ENCODE measurements at places on chromosomes 1 and 21.

- DNase-seq: no peak
Observed at GRCh38 chr1:43541721-43542401, 11.2 kb downstream of the PTPRF start.

DNA sequence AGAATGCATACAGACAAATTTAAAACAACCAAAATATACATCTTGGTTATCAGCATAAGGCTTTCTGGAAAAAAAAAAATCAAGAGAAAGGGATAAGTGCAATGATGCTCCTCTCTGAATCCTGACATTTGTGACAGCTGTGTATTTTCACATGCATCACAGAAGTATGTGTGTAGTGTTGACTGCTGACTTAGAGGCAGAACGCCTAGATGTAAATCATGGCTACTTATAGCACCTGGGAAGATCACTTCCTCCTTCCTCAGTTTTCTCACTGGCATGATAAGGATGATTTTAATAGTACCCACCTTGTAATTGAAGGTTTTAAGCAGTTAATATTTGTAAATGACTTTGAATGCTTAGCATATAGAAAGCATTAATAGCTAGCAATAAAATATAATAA, 112.5 kb downstream of the MRPL39 start:
- no peak for DNase-seq

DNA sequence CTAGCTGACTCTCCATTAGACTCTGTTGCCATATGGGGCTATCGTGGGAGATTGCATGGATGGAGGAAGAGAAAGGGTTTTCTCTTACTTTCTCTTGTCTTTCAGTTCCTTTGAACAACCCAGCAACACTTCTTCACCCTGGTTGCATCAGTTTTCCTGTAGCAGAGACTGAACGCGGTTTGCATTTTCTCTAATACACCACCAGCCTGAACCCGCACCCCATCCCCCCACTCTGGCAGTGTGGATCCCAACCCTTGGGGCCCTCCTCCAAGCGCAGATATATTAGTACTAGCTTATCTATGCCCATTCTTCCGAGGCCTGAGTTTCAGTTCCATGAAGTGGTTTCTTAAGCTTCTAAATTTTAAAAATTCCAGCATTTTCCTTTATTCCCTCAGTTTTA, 12.6 kb downstream of the DR1 start:
- DNase-seq: no peak

DNA sequence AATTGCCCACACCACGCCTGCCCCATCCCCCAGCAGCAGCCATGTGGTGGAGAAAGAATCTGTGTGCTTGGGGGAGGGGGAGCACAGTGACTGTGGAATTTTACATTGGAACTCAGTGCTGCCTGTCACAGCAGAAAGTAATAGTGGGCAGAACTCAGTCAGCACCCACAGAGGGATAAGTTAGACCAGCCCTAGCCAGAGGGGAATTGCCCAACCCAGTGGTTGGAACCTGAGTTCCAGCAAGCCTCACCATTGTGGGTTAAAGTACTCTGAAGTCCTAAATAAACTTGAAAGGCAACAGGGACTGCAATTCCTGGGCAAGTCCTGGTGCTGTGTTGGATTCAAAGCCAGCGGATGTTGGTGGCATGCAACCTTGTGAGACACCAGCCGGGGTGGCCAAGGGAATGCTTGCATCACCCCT, 88.8 kb downstream of the MRPL39 start:
- no peak for DNase-seq

- DNase-seq: no peak
Observed at GRCh38 chr1:18511149-18511873, 30.6 kb downstream of the KLHDC7A start.

DNA sequence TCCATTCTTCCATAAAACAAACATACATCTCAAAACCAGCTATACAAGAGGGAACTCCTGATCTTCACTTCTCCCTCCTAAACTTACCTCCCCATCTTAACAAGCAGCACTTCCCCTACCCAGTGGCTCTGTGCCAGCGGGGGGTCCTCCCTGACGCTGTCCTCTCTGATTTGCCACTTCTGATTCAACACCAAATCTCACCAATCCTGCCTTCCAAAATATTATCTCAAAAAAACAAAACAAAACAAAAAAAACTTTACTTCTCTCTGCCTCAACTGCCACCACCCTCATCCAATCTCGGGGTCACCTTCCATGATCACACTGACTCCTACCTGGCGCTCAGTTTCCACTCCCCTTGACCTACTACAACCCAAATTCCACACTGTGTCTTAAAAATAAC, 72.8 kb downstream of the SLC45A1 start:
- DNase-seq: no peak

DNA sequence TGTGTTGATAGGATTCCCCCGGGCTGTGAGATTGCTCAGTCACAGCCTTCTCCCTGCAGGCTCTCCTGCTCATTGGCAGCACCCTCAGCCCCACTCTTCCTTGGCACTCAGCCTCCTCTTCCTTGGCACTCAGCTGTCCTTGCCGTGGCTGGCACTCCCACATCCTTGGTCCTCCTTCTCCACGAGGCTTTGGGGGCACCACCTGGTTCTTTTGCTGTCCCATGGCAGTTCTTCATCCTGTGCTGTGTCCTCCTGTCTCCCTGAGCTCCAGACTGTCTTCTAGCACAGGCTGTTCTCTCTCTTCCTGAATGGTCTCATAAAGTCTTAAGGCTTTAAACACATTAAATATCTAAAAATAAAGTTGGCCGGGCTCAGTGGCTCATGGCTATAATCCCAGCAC, 27.0 kb downstream of the PKNOX1 start:
- no peak for DNase-seq

DNA sequence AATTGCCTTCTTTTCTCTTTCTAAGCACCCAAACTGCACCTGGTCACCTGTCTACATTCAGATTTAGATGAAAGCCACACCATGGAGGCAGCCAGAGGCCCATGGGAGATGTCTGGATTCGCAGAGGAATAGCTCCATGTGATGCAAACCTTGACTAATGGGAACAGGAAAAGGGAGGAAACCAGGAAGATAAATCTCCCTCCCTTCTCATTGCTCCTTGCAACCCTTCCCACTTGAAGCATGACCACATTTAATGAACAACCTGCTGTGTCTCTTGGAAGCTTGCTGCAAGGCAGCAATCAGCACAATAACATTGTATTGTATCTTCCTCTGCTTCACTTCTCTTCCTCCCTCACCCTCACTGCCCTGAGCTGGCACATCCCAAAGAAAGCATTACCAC, 42.6 kb upstream of the KLF17 start:
- DNase-seq: no peak

GRCh38 chr1:99546432-99547416, 99.2 kb upstream of the PALMD start:
- DNase-seq: no peak

- no peak for DNase-seq
Observed at GRCh38 chr1:115910231-115910630, 66.1 kb upstream of the SLC22A15 start.

DNA sequence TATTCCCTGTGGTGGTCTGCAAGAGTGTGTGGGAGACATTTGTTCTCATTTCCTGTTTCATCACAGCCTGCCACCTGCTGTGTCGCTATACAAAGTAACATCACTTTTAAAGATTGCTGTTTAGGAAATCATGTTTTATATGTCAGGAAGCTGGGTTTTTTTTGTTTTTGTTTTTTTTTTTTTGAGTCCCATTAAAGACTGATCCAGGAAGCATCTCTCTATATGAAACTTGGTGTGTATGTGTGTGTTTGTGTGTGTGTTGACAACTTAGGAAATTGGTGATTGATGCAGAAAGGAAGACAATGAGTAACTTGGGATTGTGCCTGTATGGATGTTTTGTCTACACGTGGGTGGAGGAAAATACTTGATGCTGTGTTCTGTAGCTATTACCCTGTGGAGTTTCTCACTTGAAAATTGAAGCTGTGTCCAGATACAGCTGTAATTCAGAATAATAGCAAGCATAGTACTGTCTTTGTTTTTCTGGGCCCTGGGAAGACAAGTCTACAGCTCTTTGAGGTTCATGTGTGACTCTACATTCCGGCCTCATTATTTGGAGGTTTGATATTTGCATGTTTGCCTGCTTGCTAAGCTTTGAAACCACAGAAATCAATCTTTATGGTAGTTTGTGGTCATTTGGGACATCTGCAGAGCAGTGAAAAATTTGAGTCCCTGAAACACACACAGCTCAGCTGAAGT, 47.9 kb downstream of the LAMC1 start:
- no peak for DNase-seq

GRCh38 chr1:206723805-206724472, 39.2 kb downstream of the MAPKAPK2 start:
- DNase-seq: no peak

DNA sequence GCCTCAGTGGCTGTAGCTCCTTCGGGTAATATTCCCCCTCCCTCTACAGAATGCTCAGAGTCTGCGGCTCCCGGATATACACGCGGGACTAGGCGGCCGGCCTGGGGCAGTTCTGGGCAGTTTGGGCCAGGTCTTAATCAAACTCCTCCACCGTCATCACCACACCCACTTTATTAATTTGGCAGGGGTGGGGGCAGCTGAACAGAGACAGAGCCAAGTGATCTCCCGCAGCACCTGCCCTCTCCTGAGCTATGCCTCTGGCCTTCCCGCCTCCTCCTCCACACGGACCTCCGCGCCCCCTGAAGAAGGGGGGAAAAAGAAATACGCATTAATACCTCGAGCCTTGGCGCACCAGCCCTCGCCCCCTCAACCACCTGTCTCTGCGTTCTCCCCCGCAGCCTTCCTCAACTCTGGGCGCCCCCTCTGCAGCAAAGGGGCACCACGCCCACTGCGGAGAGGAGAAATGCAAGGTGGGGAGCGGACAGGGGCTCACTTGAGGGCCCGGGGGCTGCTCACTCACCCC, 42.6 kb downstream of the CD34 start:
- peak; percentile 19 for DNase-seq

DNA sequence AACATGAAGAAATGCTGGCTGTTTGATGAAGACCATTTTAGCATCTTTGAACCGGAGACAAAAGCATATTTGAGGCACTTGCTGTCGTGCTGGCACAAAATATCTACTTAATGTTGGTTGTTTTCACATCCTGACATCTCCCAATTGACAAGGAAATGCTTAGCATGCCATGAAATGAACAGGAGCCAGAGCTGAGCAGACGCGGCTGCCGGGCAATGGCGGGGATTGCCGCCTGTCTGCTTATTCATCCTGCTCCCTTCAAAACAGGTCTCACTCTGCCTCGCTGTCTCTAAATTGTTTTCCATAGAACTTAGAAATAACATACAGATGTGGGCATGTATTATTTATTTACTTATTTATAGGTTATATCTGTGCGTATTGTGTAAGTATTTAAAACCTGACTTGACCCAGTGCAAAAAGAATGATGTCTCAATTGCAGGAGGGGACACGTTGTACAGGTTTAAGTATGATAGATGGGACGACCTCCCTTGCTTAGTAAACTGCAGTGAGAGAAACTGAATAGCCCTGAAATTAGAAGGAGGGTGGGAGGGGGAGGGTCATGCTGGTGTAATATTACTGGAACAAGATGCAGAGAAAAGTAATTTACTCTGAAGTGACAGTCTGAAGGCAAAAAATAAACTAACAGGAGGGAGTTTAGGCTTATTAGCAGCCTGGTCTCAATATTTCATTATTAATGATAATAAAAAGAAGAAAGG, 590.4 kb upstream of the PLXNA2 start:
- no peak for DNase-seq

- no peak for DNase-seq
Observed at GRCh38 chr21:41677671-41678015, 89.2 kb downstream of the RIPK4 start.

- DNase-seq: no peak
Observed at GRCh38 chr1:90411185-90411584, 305.9 kb downstream of the BARHL2 start.

- no peak for DNase-seq
Observed at GRCh38 chr1:62800281-62800680, 16.3 kb downstream of the ATG4C start.

- no peak for DNase-seq
Observed at GRCh38 chr21:38057626-38058025, 141.4 kb upstream of the KCNJ6 start.

DNA sequence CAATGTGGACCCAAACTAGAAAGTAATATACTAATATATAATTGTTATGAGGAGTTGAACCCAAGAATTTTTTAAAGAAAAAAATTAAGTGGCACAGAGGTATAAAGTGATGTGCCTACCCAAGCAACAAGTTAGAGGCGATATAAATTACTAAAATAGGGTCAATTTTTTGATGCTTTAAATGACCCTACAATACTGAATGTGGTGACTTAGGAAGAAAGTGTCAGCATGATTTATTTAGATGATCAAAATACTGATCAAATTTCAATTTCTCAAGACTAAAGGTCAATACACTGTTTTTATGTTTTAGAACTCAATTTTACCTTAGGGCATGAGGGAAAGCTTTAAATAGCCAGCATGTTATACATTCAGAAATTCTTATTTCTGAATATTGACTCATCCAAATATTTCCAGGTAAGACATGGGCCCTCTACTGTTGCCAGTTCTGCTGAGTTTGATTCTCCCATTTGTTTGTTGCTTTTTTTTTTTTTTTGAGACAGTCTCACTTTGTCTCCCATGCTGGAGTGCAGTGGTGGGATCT, 20.1 kb downstream of the SCAF4 start:
- no peak for DNase-seq

- DNase-seq: no peak
Observed at GRCh38 chr1:172138634-172139033, 281.9 kb upstream of the C1orf105 start.

DNA sequence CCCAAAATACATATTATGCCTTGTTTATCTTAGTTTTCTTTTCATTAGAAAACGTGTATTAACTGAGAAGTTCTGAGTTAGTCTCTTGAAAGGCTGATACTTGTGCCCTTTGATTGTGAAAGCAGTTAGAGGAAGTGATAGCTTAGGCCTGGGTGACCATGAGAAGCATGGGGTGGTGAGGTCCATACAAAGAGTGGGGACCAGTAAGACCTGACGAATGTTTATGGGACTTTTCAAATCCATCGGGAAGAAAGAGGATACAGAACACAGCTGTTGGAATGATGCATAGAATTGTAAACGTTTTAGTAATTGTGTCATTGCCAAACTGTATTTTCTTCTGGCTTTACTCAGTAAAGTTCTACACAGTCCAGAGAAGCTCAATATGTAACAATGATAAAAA, 259.8 kb downstream of the LMO4 start:
- no peak for DNase-seq

All from CD4-positive, alpha-beta T cell treated with Interleukin-6 at 100 ng/mL for 8 hours (primary cell).